Hindlimb muscle (tissue), 1 donor: ENCODE measurements at places on chromosomes 2 and 18.

- no peak for DNase-seq
Observed at GRCh38 chr2:150162241-150162942, 325.1 kb downstream of the RND3 start.

DNA sequence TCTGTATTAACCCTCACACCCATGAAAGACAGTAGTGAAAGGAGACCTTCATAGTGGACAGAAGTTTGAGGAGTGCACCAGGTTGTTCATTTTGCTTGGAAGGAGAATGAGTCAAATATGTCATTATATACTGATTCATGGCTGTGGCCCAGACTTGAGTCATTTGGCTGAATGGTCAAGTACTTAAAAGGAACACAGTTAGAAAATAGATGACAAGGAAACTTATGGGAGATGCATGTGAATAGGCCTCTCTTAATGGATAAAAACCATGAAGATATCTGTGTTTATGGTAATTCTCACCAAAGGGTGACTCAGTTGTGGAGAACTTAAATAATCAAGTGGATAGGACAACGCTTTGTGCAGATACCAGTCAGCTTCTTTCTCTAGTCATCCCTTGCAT is 524.7 kb upstream of the CNTNAP5 start:
- DNase-seq: no peak

DNA sequence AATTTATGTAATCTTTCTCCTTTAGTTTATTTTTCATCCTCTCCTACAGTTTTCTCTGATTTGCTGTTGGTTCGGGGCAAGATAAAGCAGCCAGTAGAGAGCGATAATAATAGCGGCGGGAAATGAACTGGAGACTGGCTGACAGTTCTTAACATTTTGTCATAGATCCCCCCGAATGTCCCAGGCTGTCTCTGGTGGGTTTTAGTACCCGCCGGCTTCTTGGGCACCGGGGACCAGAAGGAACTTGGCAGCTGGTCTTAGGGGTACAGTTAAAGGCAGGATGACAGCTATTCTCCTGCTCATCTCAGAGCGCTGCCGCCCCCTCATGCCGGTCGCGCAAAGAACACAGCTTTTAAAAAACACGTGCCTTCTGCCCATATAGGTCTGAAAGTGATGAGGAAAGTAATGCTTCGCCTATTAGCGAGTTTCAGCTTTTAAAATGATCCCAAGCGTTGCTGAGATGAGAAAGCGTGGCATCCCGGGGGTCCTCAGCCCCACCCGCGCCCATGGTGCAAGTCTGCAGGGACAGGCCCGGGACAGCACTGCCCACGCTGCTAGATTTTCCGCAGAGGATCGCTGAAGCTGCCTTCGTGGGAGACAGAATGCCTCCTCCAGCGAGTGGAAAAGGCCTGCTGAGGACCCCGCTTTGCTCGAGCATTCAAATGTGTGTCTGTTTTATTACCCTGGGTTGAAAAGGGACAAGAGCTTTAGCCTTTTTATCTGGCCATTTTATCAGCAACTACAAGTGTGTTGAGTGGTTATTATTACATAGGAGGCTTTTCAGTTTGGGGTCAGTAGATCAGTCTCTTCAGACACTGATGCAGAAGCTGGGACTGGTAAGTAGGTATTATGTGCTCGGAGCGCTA is 3.8 kb downstream of the ONECUT2 start:
- DNase-seq: no peak

- no peak for DNase-seq
Observed at GRCh38 chr18:58604311-58604710, 24.6 kb downstream of the ALPK2 start.

GRCh38 chr2:156486147-156486546 is 50.0 kb downstream of the GPD2 start:
- DNase-seq: no peak

GRCh38 chr2:214034417-214034816 is 376.4 kb upstream of the VWC2L start:
- no peak for DNase-seq

DNA sequence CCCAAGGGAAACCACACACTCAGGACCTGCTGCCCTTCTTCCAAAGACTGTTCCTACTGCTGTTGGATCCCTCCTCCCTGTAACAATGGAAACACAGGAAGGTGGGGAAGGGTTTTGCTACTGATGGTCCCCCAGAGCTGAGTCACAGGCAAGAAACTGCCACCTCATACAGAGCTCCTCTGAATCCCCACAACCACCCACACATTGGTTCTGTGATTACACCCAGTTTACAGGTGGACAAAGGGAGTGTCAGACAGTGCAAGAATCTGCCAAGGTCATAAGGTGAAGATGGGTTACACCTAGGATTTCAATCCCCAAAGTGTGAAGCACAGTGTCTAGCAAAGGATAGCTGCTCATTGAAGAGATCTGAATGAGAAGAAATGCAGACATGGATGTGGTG is 141.7 kb upstream of the LMAN1 start:
- no peak for DNase-seq

GRCh38 chr18:74512321-74513053 is 16.3 kb downstream of the CNDP2 start:
- DNase-seq: no peak

DNA sequence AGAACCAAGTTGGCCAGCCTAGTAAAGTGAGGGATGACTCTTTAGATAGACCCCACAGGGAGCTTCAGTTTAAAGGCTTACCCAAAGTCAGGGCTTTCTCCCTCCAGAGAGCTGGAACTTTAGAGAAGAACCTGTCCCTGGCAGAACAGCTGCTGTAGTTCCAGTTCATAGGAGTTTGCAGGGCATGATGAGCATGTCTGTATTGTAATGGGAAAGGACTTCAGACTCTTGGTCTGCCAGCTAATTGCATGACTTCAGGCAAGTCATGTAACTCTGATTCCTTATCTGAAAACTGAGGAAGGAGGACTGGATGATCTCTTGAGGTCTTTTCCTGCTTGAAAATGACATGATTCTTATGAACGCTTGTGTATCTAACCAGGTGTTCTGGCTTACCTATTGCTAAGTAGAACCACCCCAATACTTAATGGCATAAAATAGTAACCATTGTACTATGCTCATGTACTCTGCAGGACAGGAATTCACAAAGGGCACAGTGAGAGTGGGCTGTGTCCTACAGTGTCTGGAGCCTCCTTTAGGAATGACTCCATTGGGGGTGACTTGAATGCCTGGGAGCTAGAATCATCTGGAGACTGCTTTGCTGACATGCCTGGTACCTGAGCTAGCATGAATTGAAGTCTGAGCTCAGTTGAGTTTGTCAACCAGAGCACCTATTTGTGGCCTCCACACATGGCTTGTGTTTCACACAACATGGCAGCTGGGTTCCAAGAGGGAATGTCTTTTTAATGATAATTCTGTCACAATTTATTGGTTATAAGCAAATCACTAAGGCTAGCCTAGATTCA is 18.9 kb downstream of the SP5 start:
- no peak for DNase-seq

DNA sequence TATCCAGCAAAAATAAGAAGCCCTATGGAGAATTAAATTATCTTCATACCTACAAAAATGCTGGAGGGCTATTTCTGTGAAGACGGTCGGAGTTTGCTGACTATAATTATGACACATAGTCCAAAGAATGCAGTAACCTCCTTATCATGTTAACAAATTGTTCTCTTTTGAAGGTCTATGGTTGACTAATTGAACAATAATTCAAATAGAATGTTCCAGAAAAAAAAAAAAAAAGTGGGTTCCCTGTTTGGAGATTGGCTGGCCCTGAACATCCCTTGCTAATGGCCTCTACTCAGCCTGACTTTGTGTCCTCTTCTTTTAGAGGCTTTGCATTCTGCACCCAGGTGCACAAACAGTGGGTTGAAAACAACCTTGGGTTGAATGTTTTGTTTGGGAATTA is 82.8 kb upstream of the CCBE1 start:
- DNase-seq: no peak

DNA sequence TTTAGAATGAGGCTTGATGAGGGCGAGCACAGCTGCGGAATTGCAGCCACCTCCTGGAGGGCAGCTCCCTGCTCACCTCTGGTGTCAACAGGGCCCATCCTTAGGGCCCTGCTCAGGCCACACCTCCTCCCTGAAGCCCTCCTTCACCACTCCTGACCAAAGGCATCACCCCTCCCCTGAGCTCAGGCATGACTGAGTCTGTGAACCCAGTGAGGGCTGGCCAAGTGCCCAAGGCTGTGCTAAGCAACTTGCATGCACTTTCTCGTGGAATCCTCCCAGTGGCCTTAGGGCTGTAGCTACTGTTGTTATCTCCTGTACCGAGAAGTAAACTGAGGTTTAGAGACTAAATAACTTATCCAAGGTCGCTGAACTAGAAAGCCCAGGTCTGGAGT is 101.7 kb downstream of the KLHL29 start:
- DNase-seq: no peak

DNA sequence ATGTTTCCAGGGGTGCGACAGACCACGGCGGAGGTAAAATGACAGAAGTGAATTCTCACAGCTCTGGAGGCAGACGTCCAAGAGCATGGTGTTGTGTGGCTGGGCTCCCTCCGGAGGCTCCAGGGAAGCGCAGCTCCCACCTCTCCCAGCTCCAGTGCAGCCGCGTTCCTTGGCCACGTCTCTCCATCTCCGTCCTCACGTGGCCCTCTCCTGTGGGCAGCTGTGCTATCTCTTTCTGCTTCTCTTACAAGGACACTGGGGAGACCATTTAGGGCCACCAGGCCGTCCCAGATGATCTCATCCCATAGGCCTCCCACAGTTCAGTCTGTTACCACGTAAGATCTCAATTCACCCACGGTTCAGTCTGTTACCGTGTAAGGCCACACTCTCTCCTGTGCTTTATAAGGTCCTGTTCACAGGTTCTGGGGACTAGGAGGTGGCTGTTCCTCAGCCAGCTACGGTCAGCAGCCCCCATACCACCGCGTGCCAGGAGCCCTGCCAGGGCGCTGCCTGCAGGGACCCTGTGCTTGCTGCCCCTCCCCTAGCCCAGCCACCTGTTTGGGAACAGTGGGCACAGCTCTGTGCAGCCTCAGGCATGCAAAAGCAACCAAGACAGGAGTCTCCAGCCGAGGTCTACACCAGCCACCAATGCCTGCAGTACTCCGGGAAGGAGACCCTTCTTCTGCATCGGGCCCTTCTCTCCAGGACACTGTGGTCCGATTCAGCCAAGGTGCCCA is 2.9 kb upstream of the MAB21L4 start:
- no peak for DNase-seq

- DNase-seq: no peak
Observed at GRCh38 chr2:31967790-31968189, 43.0 kb downstream of the MEMO1 start.

GRCh38 chr2:217410681-217410960 is 550.8 kb upstream of the TNP1 start:
- no peak for DNase-seq

- DNase-seq: peak; percentile 73
Observed at GRCh38 chr2:16664052-16664731, 1.4 kb downstream of the CYRIA start.

- no peak for DNase-seq
Observed at GRCh38 chr2:168514692-168515091, 58.6 kb downstream of the CERS6 start.

DNA sequence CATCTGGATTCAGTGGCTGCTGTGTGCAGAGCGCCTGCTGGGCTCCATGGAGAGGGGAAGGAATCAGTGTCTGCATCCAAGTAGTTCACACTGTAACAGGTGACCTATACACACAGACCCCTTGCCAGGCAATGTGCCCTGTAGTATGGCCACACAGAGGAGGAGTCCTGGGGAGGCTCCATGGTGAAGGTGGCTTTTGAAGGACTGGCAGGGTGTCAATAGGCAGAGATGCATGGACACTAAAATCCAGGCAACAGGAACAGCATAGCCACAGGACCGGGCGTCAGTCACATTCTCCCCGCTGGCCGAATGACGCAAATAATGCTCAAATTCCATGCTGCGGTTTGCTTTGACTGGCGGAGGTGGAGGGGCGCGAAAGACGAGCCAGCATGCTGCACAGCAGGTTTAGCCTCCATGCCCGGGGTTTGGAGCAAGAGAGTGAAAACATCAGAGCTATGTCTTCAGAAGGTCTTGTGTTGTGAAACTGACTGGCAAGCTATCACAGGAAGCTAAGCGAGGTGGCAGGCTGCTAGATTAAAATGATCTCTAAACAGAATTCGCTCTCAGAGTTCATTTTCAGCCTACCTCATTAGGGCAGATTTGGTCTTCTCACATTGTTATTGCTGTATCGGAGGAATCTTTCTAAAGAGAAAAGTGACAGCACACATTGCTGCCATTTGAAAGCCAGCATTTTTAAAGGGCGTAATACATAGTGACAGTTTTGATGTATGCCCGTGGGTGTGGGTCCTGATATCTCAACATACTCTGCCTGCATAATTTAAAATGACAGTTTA is 1.2 kb upstream of the CHMP1B start:
- DNase-seq: peak; percentile 51
